AG09319 (cell line): ENCODE measurements at places on chromosomes 6 and 20.

GRCh38 chr6:100657678-100658330 lies 193.1 kb upstream of the SIM1 start:
- DNase-seq = no peak

- DNase-seq = no peak
These were observed 22.7 kb upstream of the MOCS1 start for GRCh38 chr6:39956936-39957335.

- no peak for DNase-seq
These were observed 3.4 kb downstream of the MYT1 start for GRCh38 chr20:64167676-64168075.

- no peak for DNase-seq
These were observed 75.4 kb upstream of the PBOV1 start for GRCh38 chr6:138293428-138294395.

GRCh38 chr6:132673376-132674094 lies 14.6 kb upstream of the TAAR1 start:
- no peak for DNase-seq

DNA sequence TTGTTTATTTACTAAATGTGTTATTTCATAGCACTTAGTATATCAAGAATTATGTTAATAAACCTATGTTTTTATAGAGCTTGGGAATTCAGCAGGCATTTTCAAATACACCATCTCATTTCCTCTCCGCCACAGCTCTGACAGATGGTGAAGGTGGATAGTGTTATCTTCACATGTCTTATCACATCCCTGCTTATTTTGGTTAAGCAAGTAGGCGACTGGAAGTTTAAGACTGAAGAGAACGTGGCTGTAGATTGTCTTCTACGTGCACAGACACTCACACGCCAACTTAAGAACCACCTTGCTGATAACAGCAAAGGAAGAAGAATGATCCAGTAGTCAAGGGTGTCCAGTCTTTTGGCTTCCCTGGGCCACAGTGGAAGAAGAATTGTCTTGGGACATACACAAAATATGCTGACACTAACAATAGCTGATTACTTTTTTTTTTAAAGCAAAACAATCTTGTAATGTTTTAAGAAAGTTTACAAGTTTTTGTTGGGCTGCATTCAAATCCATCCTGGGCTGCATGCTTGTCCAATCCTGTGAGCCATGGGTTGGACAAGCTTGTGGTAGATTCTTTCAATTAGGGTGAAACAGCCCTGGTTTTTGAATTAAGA lies 43.3 kb upstream of the SCGN start:
- no peak for DNase-seq

GRCh38 chr6:55069132-55069781 lies 105.1 kb upstream of the HCRTR2 start:
- peak; percentile 14 for DNase-seq

DNA sequence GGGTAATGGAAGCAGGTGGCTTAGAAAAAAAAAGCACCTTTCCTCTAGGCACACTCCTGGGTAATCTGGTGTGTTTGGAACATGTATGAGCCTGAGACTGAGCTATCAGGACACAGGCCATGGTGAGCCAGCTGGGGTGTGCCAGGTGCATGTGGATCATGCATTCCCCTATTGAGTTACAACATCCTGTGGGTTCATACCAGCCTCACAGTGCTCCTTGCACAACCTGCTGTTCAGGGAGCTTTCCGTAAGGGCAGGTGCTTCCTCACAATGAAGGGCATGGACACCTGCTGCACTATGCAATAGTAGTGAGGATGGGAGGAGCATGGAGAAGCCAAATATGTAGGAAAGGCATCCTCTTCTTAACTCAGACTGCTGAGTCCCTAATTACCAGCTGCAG lies 197.2 kb upstream of the SUPT3H start:
- DNase-seq = no peak
